C1 segment of cervical spinal cord (tissue), 14 donors: ENCODE measurements at places on chromosomes 6 and 20.

- no peak for DNase-seq
Observed at GRCh38 chr6:56890683-56891429, 64.1 kb upstream of the BEND6 start.

- DNase-seq: no peak
Observed at GRCh38 chr6:138115201-138115600, 8.0 kb upstream of the PERP start.

GRCh38 chr20:11195169-11195568, 521.4 kb upstream of the JAG1 start:
- DNase-seq: no peak

GRCh38 chr6:48844696-48845095, 618.4 kb downstream of the MMUT start:
- DNase-seq: no peak

- DNase-seq: no peak
Observed at GRCh38 chr6:111995404-111995803, 58.5 kb upstream of the CCN6 start.

DNA sequence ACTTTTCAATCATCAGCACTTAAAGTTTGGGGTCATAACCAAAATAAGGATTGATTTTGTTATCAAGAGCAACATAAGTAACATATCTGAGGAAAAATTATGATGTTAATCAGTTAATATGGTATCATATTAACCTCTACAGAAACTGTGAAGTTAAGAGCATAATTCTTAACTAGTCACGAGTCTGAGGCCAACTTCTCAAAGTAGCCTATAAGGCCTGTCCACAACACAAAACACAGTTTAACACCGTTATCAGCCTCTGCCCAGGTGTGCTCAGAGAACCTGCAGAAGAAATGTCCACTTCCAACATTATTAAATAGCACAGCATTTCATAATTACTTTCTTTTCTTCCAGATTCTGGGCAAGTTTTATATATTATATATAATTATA, 1.1 kb downstream of the STX7 start:
- no peak for DNase-seq

GRCh38 chr6:7819431-7820015, 91.1 kb downstream of the TXNDC5 start:
- DNase-seq: no peak

GRCh38 chr20:46757754-46758678, 48.6 kb downstream of the SLC2A10 start:
- peak; percentile 13 for DNase-seq

DNA sequence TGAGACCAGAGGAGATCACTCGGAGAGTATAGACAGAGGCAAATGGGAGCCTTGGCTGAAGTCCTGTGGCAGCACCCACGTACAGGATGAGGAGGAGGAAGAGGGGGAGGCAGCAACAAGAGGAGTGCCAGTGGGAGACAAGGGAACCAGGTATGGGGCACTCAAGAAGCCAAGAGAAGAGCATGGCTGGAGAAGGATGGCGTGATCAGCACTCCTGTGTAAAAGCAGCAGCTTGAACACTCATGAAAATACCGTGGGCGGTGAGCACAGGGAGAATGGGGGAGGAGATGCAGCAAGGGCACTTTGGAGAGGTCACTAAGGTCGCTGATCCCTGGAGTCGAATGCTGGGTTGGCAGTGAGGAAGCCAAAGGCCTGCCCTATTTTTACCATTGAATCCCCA, 51.2 kb upstream of the PRND start:
- DNase-seq: no peak

- no peak for DNase-seq
Observed at GRCh38 chr6:150336299-150336698, 32.5 kb upstream of the IYD start.

DNA sequence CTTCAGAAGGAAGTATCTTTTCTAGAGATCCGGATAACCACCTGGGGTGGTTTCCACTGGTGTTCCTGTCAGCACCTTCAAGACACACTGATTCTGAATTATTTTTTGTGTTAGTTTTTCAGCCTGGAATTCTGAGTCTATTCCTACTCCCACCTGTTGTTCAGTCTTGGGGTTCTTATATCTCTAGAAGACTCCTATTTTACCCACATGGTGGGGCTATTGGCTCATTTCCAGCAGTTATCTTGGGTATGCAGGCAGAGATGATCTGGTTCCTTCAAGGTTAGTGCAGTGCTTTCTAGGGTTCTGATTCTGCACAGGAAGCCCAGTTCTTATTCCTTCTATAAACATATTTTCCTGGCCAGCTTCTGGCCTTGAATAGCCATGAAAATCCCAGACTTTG, 175.6 kb upstream of the PDE7B start:
- no peak for DNase-seq

GRCh38 chr6:113830140-113830539, 27.0 kb upstream of the MARCKS start:
- no peak for DNase-seq

DNA sequence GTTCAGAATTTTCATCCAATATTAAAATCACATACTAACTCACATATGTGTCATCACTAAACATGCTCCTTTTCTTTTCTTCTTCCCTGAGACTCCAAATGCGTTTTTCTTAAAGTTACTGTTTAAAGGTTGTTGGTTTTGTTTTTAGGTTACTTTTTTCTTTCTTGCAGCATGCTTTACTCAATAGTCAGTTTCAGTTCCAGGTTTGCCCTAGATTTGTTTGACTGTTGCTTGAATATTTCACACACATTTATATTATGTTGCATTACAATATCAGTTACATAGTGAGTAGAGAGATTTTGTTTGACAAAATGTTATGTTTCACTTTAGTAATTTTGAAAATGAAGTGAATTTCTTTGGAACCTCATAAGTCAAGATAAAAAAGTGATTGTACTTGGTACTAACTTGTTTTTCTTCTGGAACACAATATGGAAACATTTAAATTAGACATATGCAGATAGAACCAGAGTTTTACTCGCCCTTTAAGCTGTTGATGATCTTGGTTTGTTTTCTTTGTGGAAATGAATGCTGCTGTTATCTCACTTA, 27.3 kb downstream of the FNDC1 start:
- DNase-seq: no peak

DNA sequence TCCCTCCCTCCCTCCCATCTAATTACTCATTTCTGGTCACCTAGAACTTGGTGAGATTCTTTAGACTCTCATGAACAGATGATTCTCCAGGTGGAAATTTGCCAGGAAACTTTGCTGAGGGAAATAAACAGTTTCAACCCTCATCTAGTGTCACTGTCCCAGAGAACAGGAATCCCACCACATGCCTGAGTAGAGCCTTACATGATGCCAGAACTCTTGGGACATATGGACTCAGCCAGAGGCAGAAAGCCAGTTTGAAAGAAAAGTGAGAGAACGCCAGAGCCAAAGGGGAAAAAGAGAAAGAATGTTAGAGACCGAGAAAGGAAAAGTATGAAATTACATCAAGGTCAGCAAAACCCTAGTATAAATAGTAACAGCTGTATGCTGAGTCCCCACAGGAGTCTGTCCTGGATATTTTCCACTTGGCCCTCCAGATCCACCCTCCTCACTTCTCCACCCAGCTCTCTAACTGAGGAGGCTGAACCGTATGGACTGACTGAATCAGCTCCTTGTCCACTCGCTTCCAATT, 127.5 kb upstream of the COL21A1 start:
- DNase-seq: no peak

DNA sequence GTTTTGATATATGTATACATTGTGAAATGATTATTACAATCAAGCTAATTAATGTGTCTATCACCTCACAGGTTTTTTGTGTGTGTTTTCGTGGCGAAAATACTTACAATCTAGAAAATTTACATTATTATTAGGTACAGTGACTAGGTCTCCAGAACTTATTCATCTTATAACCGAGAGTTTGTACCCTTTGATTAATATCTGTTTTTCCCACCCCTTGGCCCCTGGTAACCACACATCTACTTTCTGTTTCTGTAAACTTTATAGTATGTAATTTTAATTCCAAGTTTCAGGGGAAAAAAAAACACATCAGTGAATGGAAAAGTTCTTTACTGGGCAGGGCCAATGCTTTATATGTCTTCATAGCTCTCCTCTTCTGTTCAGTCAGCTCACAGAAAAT, 131.4 kb downstream of the LMBRD1 start:
- no peak for DNase-seq
